ENCODE measurements at places on chromosomes 4 and X. TPM values are rescaled to one million over a fixed set of nuclear protein-coding genes. Genes with fewer than 3 reads are reported as not detected.

- H3K4me1 ChIP-seq, result no peaks in the 10 kb centered on the region
- H3K27me3 ChIP-seq, result no peaks in the 10 kb centered on the region
- H3K27ac ChIP-seq, result no peak overlapping the region
- no peak overlapping the region for H3K4me3 ChIP-seq
- DNase-seq, result no peak
These were observed 84.5 kb upstream of the UXT start for GRCh38 chrX:47743504-47743903.

DNA sequence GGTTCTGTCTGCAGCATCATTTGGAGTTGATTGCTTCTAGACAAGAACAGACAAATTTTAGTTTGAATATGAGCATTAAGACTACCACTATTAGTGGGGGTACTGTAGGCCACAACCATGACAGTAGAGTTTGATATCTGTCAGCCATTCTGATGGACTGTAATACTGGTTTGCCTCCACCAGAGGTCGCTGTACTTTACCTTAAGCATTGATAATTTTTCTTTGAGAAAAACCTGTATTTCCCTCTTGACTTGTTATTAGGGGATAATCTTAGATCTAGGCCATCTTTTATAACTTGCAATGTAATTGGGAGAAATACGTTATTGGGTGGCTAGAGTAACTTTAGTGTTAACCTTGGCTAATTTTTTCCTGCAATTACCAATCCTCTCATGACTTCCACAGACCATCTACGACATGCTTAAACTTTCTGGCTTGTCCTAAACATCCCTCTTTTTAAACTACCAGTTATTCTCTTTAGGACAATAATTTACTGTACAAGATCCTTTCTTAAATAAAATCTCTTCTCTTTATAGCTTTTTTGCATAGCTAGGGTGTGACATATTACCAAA is 562.4 kb downstream of the MAGEB5 start:
- H3K27me3 ChIP-seq, result no peaks in the 10 kb centered on the region
- no peak for DNase-seq
- no peak overlapping the region for H3K27ac ChIP-seq
- H3K36me3 ChIP-seq, result peaks cover 45% of the 10 kb centered on the region
- H3K4me1 ChIP-seq, result no peaks in the 10 kb centered on the region

DNA sequence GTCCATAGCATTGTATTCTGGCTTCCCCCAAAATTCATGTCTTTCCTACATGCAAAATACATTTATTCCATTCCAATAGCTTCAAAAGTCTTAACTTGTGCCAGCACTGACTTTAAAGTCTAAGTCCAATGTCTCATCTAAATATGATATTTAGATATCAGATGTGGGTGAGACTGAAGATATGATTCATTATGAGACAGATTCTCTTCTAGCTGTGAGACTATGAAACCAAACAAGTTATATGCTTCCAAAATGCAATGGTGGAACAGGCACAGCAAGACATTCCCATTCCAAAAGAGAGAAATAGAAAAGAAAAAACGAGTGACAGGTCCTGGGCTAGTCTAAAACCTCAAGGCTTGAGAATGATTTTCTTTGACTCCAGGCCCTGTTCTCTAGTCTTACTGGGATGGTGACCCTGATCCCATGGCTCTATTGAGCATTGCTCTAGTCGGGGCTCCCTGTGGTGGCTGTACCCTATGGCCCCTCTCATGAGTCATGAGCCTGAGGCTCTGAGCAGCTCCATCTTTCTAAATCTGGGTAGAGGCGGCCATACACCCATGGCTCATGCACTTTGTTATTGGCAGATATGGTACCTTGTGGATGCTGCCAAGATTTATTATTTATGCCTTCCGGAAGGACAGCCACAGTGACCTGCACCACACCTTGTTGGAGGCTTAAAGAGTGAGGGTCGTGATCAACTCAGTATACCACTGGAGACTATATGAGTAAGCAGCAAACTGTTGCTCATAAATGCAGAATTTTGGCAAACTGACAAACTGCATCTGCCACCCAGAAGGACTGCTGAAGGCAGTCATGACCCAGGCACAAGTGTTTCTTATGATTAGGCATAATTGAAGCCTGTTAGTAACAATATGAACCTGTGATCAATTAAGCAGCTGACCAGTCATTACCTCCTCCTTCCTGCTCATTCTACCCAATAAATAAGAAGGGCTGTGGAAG is 38.5 kb upstream of the BOD1L1 start:
- no peak overlapping the region for H3K27ac ChIP-seq
- no peaks in the 10 kb centered on the region for H3K27me3 ChIP-seq
- H3K36me3 ChIP-seq, result no peaks in the 10 kb centered on the region
- DNase-seq, result no peak
- H3K4me3 ChIP-seq, result no peak overlapping the region

GRCh38 chr4:144583658-144584057 is 62.3 kb upstream of the HHIP start:
- no peak overlapping the region for H3K4me3 ChIP-seq
- H3K27me3 ChIP-seq, result no peaks in the 10 kb centered on the region
- DNase-seq, result no peak
- H3K4me1 ChIP-seq, result no peaks in the 10 kb centered on the region

DNA sequence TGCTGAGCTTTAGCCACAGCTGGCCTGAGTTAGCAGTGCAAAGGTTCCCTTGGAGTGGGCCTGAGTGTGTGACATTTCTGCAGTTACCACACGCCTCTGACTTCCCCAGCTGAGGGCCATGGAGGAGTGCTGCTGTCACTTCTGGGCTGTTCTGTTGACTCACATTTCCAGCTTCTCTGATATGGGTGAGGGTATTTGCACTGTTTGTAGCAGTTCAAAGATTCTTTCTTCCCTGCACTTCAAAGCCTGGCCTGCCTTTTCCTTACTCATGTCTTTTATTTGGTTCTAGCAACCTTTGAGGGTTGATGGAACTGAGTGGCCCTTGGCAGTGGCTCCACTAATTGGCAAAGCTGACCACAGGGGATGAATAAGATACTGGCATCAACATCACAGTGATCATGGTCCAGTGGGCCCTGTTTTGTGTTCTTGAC is 26.4 kb upstream of the SCML1 start:
- no peak overlapping the region for H3K4me3 ChIP-seq
- no peak for DNase-seq
- H3K4me1 ChIP-seq, result no peaks in the 10 kb centered on the region
- H3K27me3 ChIP-seq, result peaks cover 17% of the 10 kb centered on the region
- H3K36me3 ChIP-seq, result no peaks in the 10 kb centered on the region

GPRASP2 gene
- total RNA-seq, result 20.0 TPM

RAP1GDS1 gene
- 29.9 TPM for total RNA-seq

Measured in WTC11 (cell line).